ENCODE measurements at places on chromosomes 2 and 18.

DNA sequence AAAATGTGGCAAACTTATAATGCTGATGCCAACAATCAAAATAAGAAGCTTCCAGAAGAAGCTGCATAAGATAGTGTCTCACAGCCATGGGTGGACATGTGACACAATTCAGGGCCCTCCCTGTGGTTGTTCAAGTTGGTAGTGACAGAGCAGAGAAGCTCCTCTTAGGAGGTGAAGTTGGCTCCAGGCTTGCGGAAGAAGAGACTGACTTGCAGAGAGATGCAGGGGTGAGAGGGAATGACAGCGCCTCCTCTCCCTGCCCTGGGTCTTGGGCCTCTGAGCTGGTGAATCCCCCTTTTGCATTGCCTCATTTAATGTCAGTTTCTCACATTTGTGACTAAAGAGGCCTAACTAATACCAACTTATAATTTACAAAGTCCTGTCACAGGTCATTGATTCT, 23.0 kb upstream of the RHOB start:
- DNase-seq = no peak

GRCh38 chr2:124805060-124805459, 780.0 kb downstream of the CNTNAP5 start:
- no peak for DNase-seq

GRCh38 chr2:240443891-240444301, 8.4 kb downstream of the GPC1 start:
- no peak for DNase-seq

DNA sequence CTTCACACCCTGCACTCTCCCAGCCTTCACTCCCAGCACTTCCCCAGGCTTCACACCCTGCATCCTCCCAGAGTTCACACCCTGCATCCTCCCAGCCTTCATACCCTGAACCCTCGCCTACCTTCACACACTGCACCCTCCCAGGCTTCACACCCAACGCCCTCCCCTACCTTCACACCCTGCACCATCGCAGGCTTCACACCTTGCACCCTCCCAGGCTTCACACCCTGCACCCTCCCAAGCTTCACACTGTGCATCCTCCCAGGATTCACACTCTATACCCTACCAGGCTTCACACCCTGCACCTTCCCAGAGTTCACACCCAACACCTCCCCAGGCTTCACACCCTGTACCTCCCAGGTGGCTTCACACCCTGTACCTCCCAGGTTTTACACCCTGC, 448.7 kb upstream of the MYT1L start:
- DNase-seq = no peak

DNA sequence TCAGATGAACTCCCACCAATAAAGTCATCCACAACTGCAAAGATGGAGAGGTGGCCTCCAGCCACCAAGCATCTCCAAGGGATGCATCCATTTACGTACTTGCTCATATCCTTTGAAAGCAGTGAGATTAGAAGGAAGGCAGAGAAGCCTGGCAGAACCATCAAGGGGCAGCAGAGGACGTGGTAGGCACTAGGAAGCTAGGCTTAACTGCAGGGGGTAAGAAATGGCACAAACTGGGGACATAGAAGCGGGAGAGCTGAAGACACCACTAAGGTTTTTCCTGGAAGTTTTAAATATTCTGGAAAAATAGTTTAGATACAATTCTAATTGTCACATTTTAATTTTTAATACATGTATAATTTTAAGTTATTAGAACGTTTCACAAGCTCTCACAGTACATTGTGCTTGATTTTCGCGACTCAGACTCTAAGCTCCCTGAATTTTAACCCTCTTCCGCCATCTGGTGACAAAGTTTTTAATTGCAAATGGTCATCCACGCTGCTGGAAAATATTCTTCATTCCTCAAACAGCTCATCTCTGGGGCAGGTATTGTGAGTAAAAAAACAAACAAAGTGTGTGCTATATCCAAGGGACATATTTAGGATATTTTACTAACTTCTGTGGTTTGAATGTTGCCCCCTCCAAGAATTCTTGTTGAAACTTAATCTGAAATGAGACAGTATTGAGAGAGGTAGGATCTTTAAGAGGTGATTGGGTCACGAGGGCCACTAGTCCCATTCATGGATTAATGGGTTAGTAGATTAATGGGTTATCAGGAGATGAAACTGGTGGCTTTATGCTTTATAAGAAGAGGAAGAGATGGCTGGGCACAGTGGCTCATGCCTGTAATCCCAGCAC, 1.6 kb upstream of the PSTPIP2 start:
- peak; percentile 29 for DNase-seq

- peak; percentile 19 for DNase-seq
Observed at GRCh38 chr2:45585267-45585861, 25.7 kb downstream of the SRBD1 start.

GRCh38 chr18:48036226-48036625, 105.8 kb upstream of the SMAD2 start:
- DNase-seq = no peak

- DNase-seq = no peak
Observed at GRCh38 chr2:78145395-78145996, 623.3 kb upstream of the LRRTM4 start.
